ENCODE measurements at places on chromosomes 5 and 9. TPM values are rescaled to one million over a fixed set of nuclear protein-coding genes. Genes with fewer than 3 reads are reported as not detected.

Gene UBQLN1
- 118 TPM for total RNA-seq

Gene S1PR3
- total RNA-seq = 59.3 TPM

GRCh38 chr5:146068206-146068605, 37.2 kb downstream of the PLAC8L1 start:
- H3K27me3 ChIP-seq = no peaks in the 10 kb centered on the region
- no peaks in the 10 kb centered on the region for H3K36me3 ChIP-seq
- H3K4me3 ChIP-seq = no peak overlapping the region
- H3K4me1 ChIP-seq = no peaks in the 10 kb centered on the region
- DNase-seq = no peak

GRCh38 chr5:179720222-179720621, 12.4 kb upstream of the MAML1 start:
- H3K27ac ChIP-seq = no peak overlapping the region
- peaks cover 83% of the 10 kb centered on the region for H3K36me3 ChIP-seq
- no peaks in the 10 kb centered on the region for H3K4me1 ChIP-seq
- no peaks in the 10 kb centered on the region for H3K27me3 ChIP-seq
- no peak for DNase-seq

Measured in ascending aorta (tissue), 2 donors.